Suppressor macrophage treated with lipopolysaccharide for 1 hour (primary cell): ENCODE measurements at places on chromosomes 1 and 21.
A peak's percentile ranks its signal among the peaks of the same experiment; 100 is the strongest.

DNA sequence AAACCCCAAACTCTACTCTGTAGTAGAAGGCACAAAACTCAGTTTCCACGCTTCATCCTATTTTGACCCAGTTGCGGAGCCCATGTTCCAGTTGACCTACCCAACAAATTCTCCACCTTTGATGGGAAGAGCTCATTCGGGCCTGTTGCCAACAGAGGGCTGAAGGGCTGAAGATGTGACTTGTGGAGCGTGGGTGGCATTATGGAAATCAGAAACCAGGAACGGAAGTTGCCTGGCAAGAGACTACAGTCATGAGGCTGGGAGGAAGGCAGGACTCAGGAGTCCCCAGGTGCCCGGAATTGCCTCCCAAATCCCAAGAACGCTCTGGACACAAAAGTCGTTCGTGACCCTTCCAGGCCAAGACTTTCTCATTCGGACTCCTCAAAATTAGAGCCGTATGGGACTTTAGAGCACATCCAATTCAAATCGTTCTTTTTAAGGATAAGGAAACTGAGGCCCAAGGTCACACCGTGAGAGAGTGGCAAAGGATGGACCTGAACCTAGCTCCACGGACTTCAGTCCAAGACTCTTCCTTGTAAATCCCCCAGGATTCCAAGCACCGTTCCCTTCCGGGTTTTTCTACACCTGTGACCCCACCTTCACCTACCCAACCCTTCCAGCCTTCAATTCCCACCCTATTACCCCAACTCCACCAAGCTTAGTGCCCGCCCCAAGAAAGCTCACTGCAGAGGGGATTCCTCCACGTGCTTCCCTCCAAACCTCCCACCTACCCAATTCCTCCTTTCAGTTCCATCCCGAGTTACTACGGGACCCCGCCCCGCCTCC lies 739 bp downstream of the SMG5 start:
- peak; percentile 79 for DNase-seq

DNA sequence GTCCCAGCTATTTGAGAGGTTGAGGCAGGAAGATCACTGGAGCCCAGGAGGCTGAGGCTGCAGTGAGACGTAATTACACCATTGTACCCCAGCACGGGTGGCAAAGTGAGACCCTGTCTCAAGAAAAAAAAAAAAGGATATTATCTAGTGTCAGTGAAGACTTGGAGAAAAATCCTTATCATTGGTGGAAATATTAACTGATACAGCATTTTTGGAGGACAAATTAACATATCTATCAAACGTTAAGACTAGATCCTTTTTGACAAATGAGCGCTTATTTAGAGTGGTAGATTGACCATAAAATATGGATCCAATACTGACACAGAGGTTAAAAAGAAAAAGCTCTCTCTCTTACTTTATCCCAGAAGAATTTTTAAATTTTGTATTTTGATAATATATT lies 35.2 kb upstream of the DYRK1A start:
- no peak for DNase-seq

GRCh38 chr1:202987255-202987654 lies 19.9 kb upstream of the TMEM183A start:
- no peak for DNase-seq

- no peak for DNase-seq
Measured at GRCh38 chr21:46117586-46118315, 19.8 kb downstream of the COL6A2 start.

DNA sequence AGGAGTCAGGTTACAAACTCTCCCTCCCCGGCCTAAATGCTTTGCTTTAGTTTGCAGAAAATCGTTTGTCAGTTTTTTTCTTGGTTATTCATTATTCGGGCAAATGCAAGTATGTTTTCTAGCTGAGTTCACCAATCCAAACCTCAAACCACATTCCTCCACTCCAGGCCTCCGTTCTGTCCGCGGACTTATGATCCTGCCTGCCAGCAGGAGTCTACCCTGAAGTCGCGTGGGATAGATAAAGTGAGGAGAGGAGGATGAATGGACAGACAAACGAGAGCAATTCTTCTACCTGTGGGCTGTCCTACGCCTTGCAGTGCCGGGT lies 1.3 kb downstream of the ADAMTS1 start:
- DNase-seq, result no peak

GRCh38 chr1:181044449-181044966 lies 10.7 kb downstream of the MR1 start:
- DNase-seq, result peak; percentile 74

DNA sequence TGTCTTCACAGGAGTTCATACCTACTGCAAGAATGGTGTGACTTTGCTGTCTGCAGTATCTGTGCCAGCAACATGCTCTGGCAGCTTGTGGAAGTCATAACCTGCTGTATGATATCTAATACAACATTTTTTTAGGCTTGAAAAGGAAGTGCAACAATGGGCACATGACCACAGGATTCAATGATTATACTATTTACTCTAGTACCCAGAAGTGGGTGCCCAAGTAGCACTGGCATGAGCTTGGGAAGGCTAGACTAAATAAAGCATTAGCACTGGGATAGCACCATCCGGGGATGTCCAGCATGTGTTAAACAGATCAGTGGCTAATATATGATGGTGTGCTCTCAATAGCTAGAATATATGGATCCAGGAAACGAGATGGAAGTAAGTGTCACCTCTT lies 98.6 kb upstream of the PDE4B start:
- DNase-seq, result no peak
